ENCODE measurements at places on chromosomes 1 and 21. TPM values are rescaled to one million over a fixed set of nuclear protein-coding genes. Genes with fewer than 3 reads are reported as not detected.
A peak's percentile ranks its signal among the peaks of the same experiment; 100 is the strongest.

- peak; percentile 42 for DNase-seq
Measured at GRCh38 chr1:235632506-235633401, 16.8 kb downstream of the GNG4 start.

DNA sequence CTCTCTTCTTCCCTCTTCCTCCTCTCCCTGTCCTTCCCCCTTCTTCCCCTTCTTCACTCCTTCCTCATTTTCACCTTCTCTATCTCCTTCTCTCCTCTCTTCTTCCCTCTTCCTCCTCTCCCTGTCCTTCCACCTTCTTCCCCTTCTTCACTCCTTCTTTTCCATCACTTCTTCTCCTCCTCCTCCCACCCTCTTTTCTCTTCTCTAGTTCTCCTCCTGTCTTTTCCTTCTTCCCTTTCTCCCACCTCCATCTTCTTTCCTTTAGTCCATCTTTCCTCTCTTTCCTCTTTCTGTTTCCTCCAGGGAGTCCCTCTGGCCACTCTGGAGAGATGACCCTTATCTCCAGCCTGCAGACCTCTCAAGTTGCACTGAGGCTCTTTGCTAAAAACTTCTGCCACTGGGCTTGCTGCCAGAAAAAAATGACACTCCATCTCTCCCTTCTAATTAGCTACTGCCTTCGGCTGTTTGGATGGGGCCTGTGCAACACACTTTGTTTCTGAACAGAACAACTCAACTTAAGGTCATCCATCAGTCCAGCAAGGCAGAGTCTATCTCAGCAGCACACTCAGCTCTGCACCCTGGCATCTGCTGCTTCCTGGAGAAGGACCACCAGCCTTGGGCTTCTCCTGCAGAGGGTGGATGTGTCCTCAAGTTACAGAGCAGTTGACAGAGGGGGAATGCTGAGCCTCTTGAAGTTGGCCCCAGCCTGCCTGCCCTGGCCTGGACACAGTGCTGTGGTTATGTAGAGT is 538.8 kb downstream of the MATN1 start:
- DNase-seq, result peak; percentile 11

- DNase-seq, result no peak
Measured at GRCh38 chr1:43436371-43436770, 17.4 kb downstream of the HYI start.

DNA sequence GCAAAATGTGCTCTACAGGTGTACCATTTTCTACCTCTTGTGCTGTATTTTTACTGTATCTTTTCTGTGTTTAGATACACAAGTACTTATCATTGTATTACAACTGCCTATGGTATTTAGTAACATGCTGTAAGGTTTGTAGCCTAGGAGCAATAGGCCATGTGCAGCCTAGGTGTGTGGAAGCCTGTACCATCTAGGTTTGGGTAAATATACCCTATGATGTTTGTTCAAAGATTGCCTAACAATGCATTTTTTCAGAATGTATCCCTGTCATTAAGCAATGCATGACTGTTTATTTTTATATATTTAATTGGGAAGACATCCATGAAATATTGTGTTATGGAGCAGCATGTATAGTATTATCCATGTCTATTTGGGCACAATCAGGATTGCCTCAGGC is 11.0 kb downstream of the ETV3L start:
- no peak for DNase-seq

GRCh38 chr21:33374450-33375096 is 28.6 kb upstream of the IFNGR2 start:
- no peak for DNase-seq

DNA sequence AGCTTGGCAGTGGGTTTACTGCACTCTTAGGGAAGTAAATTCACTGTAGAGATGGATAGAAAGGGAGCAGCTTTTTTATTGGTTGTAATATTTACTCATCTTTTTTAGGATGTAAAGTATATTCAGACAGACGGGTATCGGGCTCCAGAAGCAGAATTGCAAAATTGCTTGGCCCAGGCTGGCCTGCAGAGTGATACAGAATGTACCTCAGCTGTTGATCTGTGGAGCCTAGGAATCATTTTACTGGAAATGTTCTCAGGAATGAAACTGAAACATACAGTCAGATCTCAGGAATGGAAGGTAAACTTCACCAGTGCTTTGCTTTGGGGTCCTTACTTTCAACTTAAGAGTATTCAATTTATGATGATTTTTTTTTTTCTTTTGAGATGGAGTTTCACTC is 3.2 kb downstream of the UHMK1 start:
- peak; percentile 33 for DNase-seq

DNA sequence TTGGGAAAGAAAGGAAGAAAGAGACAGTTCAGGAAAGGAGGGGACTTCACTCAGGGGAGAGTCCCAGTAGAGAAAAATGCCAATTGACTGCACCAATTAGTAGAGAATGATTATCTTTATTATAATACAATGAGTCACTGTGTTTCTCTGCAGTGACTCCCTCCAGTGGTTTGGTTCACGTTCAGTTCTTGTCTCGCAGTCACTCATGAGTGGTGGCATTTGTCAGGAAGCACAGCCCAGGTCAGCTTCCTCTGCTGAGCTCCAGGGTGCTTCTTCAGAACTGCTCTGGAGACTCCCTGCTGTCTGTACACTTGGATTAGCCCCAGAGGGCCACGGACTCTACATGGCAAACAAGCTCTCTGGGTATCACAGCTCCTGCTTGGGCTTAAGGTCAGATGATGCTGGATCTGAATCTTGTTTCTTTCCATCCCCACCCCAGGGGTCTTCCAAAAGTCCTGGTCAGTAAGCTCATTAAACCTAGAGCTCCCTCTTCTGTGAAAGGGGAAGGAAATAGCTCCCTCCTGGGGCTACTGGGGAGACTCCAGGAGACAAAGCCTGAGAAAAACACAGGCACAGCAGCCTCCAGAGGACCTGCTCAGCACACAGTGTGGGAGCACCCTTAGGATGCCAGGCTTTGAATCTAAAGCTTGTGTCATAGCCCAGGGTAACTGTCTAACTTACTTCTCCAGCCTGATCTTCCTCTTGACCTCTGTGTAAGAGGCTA is 619.0 kb downstream of the AJAP1 start:
- DNase-seq, result no peak

DNA sequence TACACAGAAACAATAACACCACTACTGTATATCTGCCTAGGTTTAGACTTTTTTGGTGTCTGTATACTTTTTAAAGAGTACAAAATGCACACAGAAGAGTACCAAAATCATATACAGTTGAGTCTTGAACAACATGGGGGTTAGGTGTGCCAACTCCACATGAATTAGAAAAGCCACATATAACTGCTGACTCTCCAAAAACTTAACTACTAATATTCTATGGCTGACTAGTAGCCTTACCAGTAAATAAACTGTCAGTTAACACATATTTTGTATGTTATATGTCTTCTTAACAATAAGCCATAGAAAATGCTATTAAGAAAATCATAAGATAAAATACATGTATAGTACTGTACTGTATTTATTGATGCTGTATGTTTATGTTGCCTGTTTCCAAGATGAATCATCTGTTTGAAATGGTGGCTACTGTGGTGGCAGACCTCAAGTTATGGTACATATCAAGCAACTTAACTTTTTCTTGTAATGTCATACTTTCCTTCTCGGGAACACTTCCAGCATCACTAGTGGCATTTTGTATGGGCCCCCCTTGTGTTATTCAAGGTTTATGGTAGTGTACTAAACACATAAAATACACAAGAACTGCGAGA is 71.2 kb downstream of the LHX4 start:
- no peak for DNase-seq

- no peak for DNase-seq
Measured at GRCh38 chr1:115809847-115810246, 31.1 kb downstream of the NHLH2 start.

DNA sequence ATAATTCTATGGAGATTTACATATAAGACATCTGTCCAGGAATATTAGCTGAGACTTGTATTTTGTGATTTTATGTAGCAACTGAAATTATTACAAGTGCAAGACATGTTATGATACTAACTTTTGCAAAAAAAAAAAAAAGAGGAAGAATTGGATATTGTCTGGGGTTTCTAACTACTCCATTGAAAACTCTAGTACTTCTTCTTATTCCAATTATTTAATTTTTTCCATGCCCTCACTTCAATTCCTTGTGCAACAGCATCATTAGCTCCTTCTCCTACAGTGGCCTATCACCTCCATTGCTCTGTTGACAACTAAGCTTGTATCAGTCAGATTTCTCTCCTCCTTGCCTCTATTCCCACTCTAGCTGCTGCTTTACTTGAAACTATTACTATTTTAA is 126.6 kb downstream of the PTPRC start:
- DNase-seq, result no peak

DNA sequence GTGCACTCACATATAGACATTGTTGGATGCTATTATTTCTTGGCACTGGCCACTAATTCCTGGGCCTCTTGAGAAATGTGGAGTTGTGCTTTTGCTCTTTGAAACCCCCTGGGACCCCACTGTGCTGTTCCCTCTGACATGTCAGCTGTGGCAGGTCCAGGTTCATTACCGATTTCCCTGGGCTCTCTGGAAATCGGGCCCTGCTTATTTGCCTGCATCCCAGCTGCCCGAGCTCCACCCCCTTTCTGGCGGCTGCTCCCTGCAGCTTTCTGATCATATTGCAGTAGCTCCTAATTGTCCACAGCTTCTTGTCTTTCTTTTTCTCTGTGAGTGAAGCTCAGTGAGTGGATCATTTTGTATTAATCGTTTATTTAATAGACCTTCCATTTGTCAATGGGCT is 183.7 kb upstream of the FAM78B start:
- no peak for DNase-seq

DNA sequence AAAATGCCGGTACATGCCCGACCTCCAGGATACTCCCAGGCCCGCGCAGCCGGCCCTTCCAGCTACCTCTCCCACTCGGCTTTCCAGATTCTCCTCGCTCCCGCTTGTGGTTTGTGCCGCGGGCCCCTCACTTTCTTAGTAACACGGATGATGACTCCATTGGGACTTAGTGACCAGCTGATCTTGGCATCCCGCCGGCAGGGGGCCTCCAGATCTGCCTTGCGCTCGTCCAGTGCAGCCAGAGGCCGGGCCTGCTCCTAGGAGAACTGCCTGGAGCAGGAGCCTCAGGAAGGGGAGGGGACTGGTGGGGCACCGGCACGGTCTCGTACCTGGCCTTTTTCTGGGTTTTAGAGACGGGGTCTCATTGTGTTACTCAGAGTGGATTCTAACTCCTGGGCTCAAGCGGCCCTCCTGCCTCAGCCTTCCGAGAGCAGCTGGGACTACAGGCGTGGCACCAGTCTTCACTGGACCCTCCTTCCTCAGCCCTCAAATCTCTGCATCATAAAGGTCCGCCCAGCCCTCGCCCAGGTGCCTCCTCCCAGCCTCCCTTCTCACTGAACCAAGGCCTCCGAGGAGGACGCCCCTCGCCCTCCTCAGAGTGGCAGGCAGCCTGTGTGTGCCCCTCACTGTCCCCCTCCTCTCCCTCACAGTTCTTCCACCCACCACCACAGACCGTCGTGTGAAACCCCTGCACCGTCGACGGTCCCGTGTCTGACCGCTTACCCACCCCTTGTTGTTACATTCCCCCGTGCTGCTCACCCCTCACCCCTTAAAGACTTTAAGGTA is 78.6 kb downstream of the SLC25A24 start:
- no peak for DNase-seq

- no peak for DNase-seq
Measured at GRCh38 chr1:62434618-62435001, 2.2 kb upstream of the USP1 start.

GRCh38 chr1:2628933-2629626 is 3.7 kb downstream of the MMEL1 start:
- DNase-seq, result no peak

GRCh38 chr1:109838838-109839240 is 71.8 kb upstream of the CSF1 start:
- no peak for DNase-seq

DNA sequence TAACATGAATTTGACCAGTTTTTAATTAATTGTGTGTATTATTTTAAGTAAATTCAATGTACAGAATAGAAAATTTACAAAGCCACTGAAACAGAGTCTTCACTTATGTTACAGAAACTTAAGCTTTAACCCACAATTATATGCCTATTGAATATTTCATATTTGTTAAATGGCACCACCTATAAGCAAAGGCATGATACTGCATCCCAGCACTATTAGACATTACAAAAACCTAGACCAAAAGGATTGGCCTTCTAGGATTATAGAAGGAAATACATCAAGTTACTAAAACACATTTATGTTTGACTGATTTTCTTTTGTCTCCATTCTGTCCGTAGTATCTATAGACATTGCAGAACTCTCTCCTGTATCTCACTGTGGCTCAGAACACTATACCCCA is 578.1 kb downstream of the AJAP1 start:
- no peak for DNase-seq

DNA sequence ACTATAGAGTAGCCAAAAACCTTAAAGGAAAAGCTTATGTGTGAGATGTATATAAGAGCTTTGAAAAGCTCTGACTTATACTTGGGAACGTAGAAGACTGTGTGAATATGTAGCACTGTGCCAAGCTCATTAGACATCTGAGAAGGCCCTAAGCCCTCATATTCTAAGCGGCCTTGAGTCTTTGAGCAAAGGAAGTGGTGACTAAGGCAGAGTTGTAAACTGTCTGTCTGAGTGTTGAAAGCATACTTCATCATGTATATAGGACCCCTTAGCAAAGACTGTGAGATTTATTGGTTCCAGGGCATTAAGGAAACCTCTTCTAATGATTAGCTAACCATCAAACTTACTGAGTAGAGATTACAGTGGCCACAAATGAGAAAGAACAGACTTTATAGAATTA is 153.3 kb upstream of the LYPLAL1 start:
- DNase-seq, result no peak

GRCh38 chr1:89121641-89122040 is 4.3 kb downstream of the GBP2 start:
- no peak for DNase-seq

GRCh38 chr1:172870901-172871606 is 179.7 kb downstream of the TNFSF18 start:
- no peak for DNase-seq

- DNase-seq, result no peak
Measured at GRCh38 chr1:17895986-17896385, 140.9 kb downstream of the ACTL8 start.

- DNase-seq, result peak; percentile 72
Measured at GRCh38 chr1:66331658-66332547, 202.1 kb upstream of the SGIP1 start.

GRCh38 chr1:110731529-110731928 is 56.8 kb upstream of the KCNA3 start:
- DNase-seq, result no peak

- no peak for DNase-seq
Measured at GRCh38 chr1:82721702-82722101, 921.0 kb downstream of the ADGRL2 start.

GRCh38 chr1:193335806-193336428 is 149.5 kb upstream of the B3GALT2 start:
- DNase-seq, result no peak

- DNase-seq, result no peak
Measured at GRCh38 chr21:38312822-38313221, 56.0 kb downstream of the KCNJ15 start.

GRCh38 chr21:44532712-44533111 is 7.3 kb downstream of the KRTAP10-1 start:
- no peak for DNase-seq

GRCh38 chr1:116460261-116460660 is 87.2 kb downstream of the ATP1A1 start:
- DNase-seq, result no peak

Gene YBEY
- 21.3 TPM for polyA plus RNA-seq

Gene SNRPE
- polyA plus RNA-seq, result 271 TPM

Gene OR2T2
- not detected for polyA plus RNA-seq

Gene POTED
- not detected for polyA plus RNA-seq

Gene DNM3
- polyA plus RNA-seq, result 5.2 TPM

Gene NFASC
- polyA plus RNA-seq, result 1.7 TPM

Gene S100A2
- 1.2 TPM for polyA plus RNA-seq

Gene TMEM81
- polyA plus RNA-seq, result 5.1 TPM

Gene SFN
- polyA plus RNA-seq, result 1.1 TPM

Gene FAM177B
- polyA plus RNA-seq, result 0.61 TPM

Measured in right lung (tissue), 10 donors.